ENCODE measurements at places on chromosomes 3 and 15.
A peak's percentile ranks its signal among the peaks of the same experiment; 100 is the strongest.

DNA sequence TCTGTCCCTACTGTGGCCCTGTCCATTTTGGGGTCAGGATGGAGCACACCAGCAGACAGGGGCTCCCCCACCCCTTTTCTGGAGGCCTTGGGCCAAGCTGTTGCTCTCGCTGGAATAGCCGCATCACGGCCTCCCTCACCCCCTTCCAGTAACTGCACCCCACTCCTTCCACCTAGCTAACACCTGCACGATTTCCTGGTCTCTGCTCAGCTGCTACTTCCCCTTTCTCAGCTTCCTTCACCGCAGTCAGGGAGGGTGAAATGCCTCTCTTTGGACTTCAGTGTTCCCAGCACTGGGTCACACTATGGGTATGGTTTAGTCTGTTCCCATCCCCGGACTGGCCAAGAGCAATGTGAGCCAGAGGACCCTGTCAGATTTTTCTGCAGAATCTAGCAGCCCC is 400.2 kb downstream of the MCTP2 start:
- DNase-seq, result no peak

DNA sequence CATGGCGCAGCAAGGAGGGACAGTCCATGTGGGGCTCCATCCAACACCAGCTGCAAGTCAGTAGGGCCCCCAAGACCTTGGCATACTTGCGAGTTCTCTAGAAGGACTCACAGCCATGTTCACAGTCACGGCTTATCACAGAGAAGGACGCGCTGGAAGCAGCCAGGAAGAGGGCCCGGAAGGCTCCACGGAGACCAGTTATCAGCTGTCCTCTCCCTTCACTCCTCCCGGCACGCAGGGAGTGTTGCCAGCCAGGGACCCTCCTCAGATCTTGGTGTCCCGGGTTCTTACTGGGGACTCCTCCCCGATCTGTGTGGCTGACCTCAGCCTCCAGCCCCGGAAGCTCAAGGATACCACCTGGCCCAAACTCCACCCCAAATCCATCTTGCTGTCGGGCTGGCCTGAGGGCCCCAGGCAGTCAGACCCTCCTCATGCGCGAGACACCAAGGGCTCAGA is 68.0 kb downstream of the SLTM start:
- no peak for DNase-seq

DNA sequence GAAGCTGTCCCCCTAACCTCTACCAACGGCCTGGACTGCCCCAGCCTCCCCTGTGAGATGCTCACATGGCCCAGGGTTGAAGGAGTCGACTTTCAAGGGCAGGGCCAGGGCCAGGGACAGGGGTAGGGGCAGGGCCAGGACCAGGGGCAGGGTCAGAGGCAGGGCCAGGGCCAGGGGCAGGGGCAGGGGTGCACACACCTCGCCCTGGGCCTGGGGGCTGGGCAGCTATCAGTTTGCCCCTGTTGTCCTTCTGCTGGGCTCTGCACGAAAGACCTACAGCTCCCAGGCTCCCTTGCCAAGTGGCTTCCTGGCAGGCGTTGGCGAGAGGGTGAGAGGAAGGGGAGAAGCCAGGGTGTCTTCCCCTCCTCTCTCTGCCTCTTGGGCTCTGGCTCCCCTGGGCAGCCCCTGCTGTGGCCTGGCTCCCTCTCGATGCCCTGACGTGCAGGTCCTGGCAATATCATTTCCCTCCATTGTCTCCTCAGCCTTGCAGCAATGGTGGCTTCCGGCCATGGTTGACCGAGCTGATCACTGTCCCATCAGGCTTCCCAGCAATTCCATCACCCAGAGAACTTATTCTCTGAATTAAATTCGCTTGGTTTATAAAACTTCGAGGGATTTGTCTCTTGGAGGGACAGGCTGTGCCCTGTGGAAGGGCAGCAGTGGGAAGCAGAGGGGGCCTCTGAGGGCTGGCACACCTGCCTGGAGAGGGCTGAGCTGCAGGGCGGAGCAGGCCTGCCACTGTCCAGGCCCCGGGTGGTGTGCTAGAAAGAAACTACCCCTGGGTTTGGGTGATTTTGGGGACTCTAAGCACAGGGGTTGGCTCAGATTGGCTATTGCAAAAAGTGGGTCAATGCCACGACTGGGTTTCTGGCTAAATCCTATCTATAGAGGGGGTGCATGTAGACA is 13.9 kb downstream of the PRR23E start:
- no peak for DNase-seq

GRCh38 chr15:62983956-62984355 is 58.6 kb upstream of the TPM1 start:
- no peak for DNase-seq

DNA sequence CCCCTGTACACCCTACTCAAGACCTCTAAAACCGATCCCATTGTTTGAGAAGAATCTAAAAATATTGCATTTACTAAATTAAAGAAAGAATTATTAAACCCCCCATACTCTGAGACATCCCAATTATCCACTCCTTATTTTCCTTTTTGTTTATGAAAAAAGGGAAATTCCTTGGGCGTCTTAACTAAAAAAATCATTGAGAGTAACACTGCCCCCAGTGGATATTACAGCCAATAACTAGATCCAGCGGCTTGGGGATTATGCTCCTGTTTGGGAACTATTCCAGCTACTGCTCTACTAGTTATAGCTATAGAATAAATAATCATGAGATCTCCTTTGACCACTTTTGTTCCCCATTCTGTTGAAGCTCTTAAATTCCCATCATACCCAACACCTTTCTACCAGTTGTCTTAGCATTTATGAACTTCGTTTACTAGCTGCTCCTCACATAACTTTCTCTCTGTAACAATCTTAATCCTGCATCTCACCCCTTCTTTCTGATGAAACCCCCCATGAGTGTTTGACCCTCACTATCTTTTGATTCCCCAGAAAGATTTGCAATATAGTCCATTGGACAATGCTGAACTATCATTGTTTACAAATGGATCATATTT is 12.7 kb upstream of the CFAP91 start:
- DNase-seq, result no peak

- DNase-seq, result no peak
Observed at GRCh38 chr15:90557186-90558084, 27.7 kb downstream of the CRTC3 start.

DNA sequence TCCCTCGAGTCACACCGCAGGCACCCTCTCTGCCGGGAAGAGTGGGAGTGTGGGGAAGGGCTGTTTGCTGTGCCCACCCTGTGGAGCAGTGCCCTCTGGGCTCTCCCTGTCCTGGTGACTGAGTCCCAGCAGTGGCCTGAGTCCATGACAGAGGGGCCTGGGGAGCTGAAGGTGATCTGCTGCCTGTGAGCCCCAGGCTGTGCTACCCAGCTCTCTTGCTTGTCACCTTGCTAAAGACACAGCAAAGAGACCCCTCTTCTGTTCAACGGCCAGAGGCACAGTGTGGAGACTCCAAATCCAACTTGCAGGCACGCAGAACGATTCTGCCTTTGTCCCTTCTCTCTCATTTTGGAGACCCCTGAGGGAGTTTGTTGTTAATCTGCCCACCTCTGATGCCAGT is 232.6 kb downstream of the OPA1 start:
- no peak for DNase-seq

- no peak for DNase-seq
Observed at GRCh38 chr3:151171145-151171757, 31.8 kb downstream of the GPR171 start.

DNA sequence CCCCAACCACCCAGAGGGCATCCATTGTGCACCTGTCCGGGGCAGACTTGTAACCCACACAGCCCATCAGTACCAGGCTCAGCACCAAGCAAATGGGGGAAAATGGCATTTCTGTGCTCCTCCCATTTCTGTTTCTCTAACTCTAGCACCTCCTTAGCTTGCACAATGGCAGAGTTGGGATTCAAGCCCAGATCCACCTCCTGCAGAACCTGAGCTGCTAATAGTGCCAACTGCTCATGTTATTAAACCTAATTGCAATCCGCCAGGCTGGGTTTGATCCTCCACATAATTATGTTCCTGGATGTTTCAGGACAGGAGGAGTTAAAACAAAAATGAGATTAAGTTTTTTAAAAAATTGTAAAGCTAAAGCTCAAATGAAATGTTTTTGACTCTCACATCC is 235.0 kb downstream of the OCA2 start:
- DNase-seq, result no peak

- no peak for DNase-seq
Observed at GRCh38 chr3:12193485-12194165, 34.9 kb upstream of the TIMP4 start.

DNA sequence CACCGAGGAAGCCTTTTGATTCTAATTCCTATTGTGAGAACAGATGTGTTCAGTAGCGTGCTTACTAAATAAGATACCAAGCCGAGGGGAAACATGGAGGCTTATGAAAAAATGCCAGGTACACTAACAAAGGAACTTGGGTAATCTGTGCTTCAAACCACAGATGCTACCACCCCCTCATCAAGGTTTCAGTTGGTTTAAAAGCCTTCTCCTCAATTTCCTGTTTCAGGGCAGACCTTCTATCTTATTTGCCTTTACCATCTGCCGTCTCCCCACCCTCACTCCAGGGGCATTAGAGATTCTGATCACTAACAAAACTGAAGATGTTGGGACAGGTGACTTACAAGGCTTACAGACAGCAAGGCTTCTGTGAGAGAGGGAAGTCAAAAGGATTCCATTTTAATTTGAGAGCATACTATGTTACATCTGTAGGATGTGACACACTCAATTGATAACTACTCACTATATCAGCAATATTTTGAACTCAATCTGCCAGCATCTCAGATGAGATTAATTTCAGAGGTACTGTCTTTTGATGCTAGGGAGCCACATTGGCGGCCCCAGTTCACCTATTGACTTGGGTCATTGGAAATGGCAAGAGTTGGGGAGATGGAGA is 60.6 kb upstream of the PLCL2 start:
- DNase-seq, result no peak

DNA sequence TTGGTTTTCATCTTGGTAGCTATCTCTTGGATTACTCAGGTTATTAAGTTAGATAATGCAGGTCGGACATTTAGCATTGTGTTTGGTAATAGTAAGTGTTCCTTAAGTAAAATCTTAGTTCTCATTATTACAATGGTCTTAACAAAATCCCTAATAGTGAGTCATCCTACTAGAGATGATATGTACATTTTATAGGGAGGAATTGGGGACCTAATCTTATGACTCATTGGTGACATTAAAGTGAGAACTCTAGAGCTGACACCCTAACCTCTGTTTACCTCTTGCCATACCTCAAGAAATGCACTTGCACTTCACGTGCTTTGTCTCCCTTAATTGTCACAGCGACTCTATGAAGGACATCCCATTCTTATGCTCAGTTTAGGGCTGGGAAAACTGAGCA is 174.9 kb downstream of the CADPS start:
- no peak for DNase-seq

GRCh38 chr3:32340039-32340438 is 51.6 kb upstream of the CMTM7 start:
- peak; percentile 49 for DNase-seq

DNA sequence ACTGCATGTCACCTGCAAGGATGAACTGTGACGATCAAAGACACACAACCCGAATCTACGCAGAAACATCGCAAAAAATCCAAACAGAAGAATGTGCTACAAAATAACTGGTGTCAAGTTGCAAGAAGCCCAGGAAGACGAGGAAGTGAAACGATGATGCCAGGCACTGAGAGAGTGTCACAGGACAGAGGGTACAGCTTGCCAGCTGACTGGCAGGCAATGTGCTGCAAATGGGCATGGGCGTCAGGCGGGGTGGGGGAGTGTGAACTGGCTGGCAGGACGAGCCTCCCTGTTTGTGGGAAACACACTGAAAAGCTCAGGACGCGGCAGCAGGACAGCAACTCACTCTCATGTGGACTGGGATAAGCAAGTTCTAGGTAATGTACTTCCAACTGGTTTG is 28.9 kb upstream of the OCA2 start:
- no peak for DNase-seq

GRCh38 chr3:133663569-133664313 is 2.0 kb upstream of the TOPBP1 start:
- DNase-seq, result peak; percentile 41

- DNase-seq, result no peak
Observed at GRCh38 chr3:7536921-7537320, 676.0 kb downstream of the GRM7 start.

DNA sequence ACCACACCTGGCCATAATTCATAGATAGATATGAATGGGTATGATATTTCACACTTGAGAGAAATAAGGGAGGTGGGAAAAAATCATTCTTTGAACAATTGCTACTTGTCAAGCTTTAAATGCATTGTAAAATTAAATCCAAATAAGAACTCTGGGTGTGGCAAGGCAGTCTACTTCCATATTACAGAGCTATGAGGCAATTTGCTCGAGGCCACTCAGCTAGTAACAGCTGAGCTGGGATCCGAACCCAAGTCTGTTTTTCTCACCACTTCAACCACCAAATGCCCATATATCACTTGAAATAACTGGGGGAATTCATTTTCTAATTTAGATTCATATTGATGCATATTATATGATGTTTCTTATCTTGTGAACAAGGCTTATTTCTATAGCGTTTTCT is 482.2 kb upstream of the ADAMTS9 start:
- DNase-seq, result no peak

DNA sequence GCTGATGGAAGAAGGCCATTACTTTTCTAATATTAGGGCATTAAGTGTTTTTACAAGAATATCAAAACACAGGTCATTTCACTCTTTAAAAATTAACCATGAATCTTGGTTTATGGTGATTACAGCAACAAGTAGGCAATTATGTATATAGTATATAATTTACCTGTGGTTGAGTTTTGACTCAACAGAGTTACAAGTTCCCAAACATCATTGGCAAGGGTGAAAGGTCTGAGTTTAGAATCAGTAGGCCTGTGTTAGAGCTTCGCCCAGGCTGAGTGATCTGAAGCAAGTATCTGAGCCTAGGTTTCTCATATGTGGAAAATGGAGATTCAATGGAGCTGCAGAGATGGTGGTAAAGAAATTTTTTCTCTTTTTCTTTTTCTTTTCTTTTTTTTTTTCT is 25.1 kb upstream of the LPP start:
- no peak for DNase-seq

DNA sequence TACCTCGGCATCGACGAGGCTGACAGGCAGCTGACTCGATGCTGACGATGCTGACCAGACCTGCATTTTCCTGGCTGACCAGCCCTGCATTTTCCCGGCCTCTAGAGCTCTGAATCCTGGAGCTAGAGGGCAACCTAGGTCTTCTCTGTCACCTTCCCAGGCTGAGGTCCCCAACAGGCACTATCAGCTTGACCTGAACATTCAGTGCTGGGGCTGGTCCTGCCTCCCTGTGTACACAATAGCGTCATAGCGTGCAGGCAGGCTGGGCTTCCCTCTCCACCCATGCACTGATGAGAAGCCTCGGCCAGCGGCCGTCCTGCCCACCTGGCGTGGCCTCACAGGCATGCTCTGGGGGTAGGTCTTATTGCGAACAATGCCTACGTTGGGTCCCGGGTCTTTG is 62.3 kb upstream of the SNRPA1 start:
- no peak for DNase-seq

DNA sequence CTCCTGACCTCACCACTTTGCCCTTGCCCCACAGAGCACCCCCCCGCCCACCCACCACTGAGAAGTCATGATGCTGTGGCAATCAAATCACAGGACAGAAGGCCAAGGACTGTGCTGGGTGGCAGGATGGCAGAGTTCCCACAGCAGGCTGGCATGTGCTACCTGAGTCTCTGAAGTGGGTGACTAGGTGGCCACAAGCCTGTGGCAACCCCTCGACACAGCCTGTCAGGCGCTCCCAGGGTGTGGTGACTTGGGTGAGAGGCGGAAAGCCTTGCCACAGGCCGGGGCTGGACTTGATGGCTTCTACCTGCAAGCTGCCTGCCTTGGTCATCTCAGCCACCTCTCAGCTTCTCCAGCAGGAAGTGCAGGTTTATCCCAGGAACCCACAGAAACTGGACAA is 15.6 kb upstream of the DUSP7 start:
- no peak for DNase-seq

Measured in neuronal stem cell (in vitro differentiated cells).